ENCODE measurements at places on chromosomes 11 and 22.

DNA sequence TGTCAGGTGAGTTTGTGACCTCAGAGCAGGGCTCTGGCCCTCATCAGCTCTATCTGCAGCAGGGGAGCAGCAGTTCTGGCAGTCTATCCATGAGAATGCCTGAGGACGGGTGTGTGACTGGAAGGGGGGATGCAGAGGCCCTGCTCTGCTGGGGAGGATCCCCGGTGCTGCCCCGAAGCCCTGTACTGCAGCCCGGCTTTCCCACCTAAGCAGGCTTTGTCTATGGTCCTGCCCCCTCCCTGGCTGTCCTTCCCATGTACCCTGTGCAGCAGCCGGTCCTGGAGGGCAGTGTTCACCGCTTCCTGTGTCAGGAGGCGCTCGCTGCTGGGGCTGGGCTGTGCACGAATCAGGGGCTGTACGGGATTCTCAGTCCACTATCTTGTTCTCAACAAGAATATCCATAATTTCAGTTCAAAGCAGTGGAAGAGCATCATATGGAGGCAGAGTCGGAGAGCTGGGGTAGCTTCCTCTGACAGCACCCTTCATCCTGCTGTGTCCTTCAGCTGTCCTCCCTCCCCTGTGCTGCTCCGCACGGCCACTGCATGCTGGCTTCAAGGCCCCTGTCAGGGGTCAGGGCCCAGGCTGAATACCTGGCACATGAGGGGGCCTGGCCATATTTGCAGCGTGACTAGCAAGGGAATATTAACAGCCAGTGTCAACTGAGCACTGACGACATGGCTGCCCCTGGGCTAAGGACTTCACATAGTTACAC, 125.2 kb downstream of the CTTN start:
- no peak for DNase-seq

DNA sequence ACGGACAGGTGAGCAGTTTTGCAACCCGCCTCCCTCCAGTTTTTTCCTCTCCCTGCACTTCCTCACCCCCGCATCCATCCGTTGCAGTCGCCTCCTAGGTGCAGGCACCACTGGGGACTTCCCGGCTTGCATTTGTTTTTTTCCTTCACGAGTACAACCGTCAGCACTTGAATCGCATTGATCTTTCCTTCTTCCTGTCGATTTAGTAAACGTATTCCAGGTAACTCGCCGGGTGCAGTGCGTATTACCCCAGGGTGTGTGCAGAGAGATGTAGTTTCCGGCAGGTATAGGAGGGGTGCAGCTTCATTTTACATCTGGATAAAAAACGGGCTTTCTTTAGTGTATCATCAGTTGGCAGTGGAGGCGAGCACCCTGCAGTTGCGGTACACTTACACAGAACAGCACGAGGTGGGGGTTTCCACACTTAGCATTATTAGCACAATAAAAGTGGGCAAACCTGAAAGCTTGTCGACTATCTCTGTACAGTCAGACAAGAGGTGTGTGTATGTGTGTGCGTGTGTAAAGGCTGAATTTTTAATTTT, at the start of gene SORL1-AS1:
SORL1-AS1 (minus strand) TSS at position 359 of the 542 bp plus-strand sequence.
- DNase-seq: peak; percentile 45

GRCh38 chr22:34324763-34325162, 404.5 kb upstream of the LARGE1 start:
- DNase-seq: no peak

DNA sequence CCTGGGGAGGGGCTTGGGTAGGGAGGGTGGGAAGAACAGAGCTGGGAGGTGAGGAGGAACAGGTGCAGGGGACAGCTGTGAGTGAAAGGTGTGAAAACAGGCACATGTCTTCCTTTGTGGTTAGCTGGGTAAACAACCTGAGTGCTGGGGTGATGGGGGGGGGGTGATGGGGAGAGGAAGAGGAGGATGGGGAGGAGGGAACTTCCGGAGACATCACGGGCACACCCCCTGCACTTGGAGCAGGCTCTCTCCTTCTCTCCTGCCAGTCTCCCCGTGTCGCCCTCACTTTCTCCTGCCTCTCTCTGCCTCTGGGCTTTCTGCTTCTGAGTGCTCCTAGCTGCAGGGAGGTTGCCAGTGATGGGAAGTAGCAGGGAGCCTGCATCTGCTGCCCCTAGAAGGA, 8.8 kb downstream of the CXCR5 start:
- DNase-seq: peak; percentile 58

DNA sequence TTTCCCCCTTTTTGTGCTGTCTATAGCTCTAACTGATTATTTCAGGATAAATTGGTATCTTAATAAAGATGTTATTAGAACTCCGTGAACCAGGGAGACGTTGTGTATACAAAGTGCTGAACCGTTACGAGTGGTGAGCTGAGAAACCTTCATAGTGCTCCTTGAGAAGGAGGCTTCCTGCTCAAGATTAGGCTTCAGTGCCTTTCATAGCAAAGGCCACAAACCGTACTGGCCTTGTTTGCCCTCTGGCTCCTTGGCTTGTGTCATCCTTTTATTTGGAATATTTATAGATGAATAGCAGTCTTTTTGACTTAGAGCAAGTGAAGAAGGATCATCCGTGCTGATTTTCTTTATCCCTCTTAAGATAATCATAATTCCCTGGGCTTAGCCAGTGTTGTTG, 16.3 kb downstream of the EIF3L start:
- DNase-seq: no peak

- DNase-seq: no peak
Measured at GRCh38 chr11:28528217-28528616, 420.0 kb downstream of the METTL15 start.

DNA sequence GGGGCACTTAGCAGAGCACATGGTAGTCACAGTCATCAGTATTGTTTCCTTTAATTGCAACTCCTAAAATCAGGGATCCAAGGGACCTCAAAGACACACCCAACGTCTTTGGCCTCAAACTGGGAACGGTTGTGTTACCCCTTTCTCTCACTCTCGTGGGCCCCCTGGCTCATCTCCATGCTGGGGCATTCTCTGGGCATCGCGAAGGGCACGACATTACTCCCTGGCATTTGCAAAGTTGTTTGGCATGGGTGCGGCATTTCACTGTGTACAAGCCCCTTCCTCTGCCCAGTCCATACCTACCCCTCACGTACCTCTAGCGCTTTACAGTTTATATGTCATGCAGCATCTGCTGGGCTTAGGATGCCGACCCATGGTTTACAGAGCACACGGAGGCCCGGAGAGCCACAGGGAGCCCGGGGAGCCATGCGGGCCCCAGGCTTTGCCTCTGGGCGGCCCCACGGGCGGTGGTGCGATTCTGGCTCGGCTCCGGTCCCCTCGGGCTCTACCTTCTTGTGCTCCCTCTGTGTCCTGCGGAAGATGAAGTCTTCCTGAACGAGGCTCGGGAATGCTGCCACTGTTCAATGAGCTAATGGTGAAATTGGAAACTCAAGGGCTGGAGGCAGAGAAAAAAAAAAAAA, 21.9 kb upstream of the CACNG2 start:
- DNase-seq: no peak

GRCh38 chr22:30890686-30891442, 77.7 kb downstream of the MORC2 start:
- peak; percentile 41 for DNase-seq

DNA sequence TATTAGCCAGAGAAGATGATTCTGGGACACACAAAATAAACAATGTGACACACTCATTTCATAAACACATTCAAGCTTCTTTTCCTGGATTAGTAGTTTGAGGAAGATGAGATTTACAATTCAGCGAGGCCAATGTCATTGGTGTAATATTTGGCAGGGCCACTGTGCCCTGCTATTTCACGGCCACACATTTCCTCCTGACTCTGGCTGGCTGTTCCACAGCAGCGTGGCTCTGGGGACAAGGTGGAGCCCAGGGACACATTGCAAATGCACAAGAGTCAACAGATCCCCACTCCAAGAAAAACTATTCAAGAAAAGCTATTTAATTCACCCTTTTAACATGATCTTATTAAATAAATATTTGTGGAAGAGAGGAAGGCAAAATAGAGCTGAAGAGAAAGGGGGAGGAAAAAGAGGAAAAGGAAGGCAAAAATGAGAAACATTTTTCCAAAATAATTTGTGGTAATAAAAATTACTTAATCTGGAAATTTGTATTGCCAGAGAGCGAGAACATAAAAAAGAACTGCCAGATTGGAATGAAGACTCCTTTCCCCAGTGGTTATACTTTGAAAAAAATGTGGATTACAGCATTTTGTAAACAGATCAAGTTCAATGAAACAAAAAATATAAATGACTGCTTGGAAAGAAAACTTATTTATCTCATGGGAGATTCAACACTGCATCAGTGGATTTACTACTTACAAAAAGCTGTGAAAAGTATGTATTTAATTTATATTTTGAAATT, 27.1 kb downstream of the NXPE2 start:
- DNase-seq: peak; percentile 35

GRCh38 chr11:33194455-33194854, 33.2 kb upstream of the CSTF3 start:
- DNase-seq: no peak

DNA sequence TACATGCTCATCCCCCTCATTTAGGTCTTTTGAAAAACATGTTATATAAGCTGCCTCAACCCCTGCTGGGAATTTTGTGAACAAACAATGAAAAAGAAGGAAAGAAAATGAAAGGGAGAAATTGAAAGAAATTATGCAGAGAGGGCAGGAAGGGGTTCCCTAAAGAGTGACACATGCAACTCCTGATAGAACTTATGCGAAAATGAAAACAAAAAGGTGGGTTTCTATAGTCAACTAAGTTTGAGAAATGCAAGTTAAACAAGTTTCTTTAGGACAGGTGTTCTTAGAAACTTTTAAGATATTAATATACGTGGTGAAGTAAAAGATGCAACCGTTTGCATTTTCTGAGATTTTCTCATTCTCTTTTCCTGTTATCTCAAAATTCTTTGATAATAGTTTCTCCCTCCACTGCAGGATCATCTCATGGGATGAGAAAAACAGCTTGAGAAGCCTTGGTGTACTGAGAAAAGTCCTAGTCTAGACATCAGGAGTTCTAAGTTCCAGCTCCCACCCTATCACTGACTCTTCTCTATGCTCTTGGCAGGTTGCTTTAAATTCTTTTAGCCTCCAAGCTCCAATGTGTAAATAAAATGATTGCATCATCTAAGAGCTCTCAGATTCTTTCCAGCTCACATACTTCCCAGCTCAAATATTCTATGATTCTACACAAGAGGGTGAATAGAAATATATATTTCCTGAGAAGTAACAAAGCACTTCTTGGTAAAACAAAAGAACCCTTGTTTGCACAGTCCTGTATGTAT, 109.2 kb downstream of the FAM76B start:
- DNase-seq: no peak

GRCh38 chr11:66465373-66466224, 1.1 kb upstream of the PELI3 start:
- no peak for DNase-seq

- no peak for DNase-seq
Measured at GRCh38 chr11:2572491-2573239, 127.1 kb downstream of the KCNQ1OT1 start.

- no peak for DNase-seq
Measured at GRCh38 chr11:78800096-78800690, 225.5 kb upstream of the NARS2 start.

GRCh38 chr22:45942344-45942743, 34.6 kb downstream of the WNT7B start:
- DNase-seq: no peak

GRCh38 chr11:100670140-100670539, 16.9 kb upstream of the ARHGAP42 start:
- no peak for DNase-seq

- no peak for DNase-seq
Measured at GRCh38 chr11:121965330-121965729, 150.7 kb downstream of the BLID start.

DNA sequence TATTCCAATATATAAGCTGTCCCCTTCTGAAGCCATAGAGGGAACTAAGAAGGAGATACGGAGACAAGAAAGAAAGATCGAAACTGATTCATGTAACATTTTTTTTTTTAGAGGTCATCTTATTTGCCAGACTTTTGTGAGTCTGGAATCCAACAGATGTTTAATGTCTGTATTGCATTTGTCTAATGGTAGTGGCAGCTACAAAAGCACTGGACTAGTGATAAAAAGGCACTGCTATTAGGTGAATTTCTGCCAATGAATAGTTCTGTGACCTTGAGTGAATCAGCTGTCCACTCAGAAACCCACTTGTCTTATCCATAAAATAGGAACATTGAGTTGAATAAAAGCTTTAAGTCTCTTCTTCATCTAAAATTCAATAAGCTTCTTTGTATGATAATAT, 25.8 kb upstream of the LUZP2 start:
- no peak for DNase-seq

GRCh38 chr11:135043434-135043833, 631.4 kb upstream of the B3GAT1 start:
- DNase-seq: no peak

- peak; percentile 36 for DNase-seq
Measured at GRCh38 chr11:28697920-28698827, 590.0 kb downstream of the METTL15 start.

DNA sequence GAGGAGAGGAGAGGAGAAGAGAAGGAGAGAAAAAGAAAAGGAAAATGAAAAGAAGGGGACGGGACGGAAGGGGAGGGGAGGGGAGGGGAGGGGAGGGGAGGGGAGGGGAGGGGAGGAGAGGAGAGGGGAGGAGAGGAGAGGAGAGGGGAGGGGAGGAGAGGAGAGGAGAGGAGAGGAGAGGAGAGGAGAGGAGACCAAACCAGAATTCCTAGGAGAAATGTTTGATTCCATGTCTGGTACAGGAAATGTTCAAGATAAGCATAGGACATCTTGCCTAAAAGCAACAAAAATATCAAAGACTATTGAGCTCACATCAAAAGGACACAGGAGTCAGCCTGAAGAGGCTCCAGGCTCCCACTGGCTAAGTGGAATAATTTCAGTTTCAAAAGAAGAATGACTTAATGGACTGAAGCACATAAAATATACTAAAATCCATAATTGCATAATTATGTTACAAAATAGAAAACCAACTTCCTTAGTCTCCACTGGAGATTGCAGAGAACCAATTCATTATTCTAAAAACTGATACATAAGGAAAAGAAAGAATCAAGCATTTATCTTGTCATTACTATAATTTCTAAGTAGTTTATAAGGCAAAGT, 101.1 kb upstream of the APOA1 start:
- DNase-seq: no peak

GRCh38 chr11:62854825-62855570, 15.6 kb upstream of the WDR74 start:
- DNase-seq: no peak

DNA sequence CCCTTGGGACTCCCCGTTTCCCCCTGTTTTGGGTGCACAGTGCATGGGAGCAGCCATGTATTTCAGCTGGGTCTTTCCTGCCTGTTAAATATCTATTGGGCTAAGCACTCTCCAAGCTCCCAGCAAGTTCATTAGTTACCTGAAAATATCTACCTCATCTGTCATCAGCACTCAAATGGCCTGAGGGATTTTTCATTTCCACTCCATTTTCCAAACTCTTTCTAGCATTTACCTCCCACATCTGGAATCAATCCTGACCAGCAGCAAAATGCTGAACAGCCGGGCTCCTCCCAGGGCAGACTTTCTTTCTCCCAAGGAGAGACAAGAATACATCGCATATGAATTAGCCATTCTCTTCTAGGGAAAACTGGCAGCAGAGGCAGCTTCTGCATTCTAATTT, 273.5 kb upstream of the MPPED2 start:
- DNase-seq: no peak

- DNase-seq: peak; percentile 88
Measured at GRCh38 chr22:45284705-45285262, at the start of gene UPK3A. TSS of gene UPK3A (plus strand) at chr22:45284949. CDS start at chr22:45285014, 65 bp downstream.

Data from transverse colon (tissue), 4 donors.